ENCODE measurements at places on chromosomes 4 and X.

DNA sequence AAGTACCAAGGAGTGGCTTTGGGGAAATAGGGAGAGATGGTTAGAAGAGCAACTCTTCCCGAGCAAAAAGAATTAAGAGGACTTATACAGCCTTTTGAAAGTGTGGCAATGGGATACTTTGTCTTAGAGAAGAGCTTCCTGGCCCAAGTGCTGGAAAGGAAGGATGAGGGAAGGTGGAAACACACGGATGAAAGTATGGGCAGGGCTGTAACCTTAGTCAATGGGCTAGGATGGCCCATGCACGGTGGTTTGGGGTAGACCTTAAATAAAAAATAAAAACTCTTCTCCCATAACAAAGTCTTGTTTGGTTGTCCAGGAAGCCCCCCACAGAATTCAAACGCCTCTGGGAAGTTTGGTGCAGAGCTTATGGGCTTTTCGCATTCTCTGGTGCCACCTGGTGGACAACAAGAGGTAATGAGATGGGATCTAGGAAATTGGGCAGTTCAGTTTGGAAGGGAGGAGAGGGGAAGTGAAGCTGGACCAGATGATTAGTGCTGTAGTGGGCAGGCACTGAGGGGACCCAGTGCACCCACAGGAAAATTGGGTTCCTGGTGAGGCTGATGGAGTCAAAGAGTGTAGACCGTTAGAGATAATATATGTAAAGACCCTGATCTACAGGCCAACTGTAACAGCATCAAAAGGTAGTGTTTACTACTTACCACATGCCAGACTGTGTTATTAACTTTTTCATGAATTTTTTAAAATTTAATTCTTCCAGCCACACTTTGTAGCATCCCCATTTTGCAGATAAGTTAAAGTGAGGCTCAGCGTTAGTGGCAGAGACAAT, 13.8 kb upstream of the ENOX2 start:
- DNase-seq = peak; percentile 34

DNA sequence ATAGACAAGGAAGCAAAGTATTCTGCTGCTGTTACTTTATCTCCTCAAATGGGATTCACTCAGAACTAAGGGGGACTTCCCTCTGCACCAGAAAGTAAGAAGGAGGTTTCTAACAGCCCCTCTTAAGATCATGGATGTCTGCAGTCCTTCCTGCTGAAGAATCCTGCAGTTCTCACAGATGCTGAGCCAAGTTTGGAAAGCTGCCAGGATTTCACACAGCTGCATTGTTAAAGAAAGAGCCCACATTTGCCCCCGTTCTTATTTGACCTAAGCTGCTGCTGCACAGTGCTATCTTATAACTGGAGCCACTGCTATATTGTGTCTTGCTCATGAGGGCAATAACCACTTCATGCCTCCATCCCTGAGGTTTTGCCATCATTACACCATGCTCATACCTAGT, 81.1 kb downstream of the FAAH2 start:
- DNase-seq = no peak

- no peak for DNase-seq
Measured at GRCh38 chr4:48792348-48793006, 12.4 kb upstream of the FRYL start.

- DNase-seq = no peak
Measured at GRCh38 chrX:133402042-133402453, 13.2 kb downstream of the GPC4 start.

- no peak for DNase-seq
Measured at GRCh38 chr4:121449416-121449815, 68.6 kb upstream of the QRFPR start.

DNA sequence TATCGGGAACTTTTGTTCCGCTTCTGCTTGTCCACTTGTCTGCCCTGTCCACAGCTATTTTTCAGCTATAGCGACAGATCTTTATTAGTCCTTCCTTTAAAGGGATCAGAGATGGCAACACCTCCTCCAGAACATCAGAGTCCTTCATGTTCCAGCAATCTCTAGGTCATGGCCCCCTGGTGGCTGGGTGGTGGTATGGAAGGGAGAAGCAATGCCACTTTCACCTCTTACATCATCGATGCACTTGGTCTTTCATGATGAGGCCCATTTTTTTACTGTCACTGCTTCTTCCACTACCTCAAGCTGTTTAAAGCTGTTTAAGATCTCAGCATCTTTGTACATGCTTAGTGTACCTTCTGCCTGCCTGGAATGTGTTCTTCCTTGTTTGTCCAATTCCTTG, 106.7 kb downstream of the ARHGAP6 start:
- DNase-seq = no peak

DNA sequence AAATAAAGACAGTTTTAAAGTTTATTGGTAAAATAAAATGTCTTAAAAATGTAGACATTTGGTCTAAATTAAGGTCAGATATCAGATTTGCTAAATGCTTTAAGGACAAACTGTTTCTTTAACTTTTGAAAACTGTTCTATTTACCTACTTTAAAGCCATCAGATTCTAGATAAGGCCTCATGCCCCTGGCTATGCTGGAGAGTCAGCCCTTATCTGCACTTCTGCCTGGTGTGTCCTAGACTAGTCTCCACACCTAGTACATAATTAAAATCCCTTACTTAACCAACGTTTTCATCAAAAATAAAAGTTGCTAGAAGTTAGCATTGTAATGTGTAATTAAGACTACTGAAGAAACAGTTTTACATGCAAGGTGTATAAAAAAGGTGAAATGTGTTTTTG, 25.6 kb downstream of the HSD17B11 start:
- DNase-seq = no peak

GRCh38 chr4:153419029-153419428, 47.1 kb upstream of the TMEM131L start:
- no peak for DNase-seq

- DNase-seq = peak; percentile 20
Measured at GRCh38 chrX:84339507-84340364, 151.7 kb upstream of the RPS6KA6 start.

DNA sequence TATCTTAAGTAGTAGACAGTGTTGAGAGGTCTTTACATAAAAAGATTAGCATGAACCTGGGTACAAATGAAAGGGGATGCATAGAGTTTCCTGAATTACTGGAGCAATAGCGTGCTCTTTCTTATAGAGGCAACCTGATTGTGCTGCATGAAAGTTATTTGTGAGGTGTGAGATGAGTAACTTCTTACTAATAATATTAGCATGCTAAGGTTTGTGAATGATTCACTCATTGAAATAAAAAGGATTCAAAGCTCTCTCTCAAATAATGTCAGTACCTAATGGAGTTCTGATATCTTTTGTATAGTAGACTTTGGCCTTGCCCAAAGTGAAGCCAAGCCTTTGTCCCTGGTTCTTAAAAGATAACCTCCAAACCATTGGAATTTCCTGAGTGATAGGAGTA, 131.0 kb upstream of the CXXC4 start:
- no peak for DNase-seq

DNA sequence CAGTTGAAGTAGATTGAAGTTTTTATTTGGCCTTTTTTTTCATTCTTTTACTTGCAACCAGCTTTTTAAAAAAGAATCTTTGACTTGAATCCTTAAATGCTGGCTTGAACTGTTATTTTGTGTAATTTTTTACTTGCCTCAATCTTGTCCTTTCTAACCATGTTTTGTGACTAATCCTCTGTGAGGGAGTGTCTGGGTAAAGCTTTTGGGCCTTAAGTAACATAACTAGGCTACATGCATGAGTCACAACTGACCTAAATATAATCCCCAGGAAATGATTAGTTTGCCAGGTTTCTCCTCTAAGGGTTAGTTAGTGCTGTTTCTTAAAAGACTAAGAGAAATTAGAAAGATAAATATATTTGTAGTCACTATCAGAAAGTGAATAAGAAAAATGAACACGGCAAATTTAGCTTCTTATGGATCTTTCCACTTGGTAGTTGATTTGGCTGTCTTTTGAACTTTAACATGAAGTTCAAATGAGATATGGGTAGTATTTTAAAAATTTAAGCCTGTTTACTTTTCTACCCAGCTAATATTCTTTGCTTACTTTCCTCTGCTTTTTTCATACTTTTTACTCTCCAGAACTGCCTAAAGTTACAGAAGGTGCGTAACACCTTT, 13.0 kb downstream of the EXOC1 start:
- no peak for DNase-seq

DNA sequence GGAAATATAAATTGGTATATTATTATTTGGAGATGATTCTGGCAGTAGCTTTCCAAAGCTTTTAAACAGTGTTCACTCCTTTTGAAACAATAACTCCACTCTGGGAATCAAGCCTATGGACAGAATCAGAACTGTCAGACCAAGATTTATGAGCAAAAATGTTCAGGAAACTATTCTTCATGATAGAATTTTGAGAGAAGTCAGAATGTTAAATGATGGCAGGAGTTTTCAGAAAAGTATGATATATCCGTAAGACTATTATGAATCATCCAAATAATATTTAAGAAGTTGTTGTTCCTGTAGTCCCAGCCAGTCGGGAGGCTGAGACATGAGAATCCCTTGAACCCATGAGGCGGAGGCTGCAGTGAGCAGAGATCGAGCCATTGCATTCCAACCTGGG, 50.5 kb upstream of the ADGRG2 start:
- no peak for DNase-seq

GRCh38 chr4:17288151-17288550, 223.7 kb downstream of the QDPR start:
- no peak for DNase-seq

- DNase-seq = no peak
Measured at GRCh38 chrX:64792598-64793337, 183.5 kb downstream of the ZC4H2 start.

GRCh38 chr4:48585401-48585800, 95.3 kb downstream of the ZAR1 start:
- no peak for DNase-seq

DNA sequence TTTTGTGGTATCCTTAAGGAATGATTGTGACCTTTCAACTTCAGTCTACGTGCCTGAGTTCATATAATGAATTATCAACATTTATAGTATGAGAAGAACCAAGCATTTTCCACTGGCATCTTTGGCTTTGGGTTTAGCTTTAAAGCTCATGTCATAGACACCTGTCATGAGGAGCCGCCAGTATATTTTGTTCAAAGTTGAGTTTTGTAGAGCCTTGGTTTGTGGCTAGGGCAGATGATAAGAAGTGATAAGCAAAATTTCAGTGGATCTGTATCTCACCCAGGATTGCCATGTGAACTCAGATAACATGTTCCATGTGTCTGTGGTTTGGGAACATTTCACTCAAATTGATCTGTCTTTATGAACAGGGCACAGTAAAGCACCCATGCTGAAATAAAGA, 873.2 kb downstream of the STPG2 start:
- no peak for DNase-seq

- DNase-seq = no peak
Measured at GRCh38 chr4:37710491-37710890, 24.3 kb upstream of the RELL1 start.

- DNase-seq = no peak
Measured at GRCh38 chr4:85756938-85757337, 282.0 kb downstream of the ARHGAP24 start.

GRCh38 chr4:88963817-88964216, 93.2 kb downstream of the FAM13A start:
- DNase-seq = no peak

GRCh38 chr4:149572716-149573115, 242.9 kb downstream of the IQCM start:
- no peak for DNase-seq

DNA sequence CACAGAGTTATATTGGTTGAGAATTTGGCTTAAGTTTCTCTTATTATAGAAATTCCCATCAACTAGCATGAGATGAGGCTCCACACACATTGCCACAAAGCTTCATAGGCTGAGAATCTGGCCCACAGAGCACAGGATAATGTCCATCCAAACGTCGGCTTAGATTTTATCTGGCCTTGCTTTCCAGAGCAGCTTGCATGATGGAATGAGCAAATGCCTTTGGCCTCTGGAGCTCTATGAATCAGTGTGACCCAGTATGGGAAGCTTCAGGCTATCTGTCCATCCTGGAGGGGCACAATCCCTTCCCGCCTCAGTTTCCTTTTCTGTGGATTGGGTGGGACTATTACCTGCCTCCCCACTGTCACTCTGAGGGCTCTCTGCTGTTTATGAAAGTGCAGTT, 131.5 kb upstream of the NDP start:
- DNase-seq = no peak

DNA sequence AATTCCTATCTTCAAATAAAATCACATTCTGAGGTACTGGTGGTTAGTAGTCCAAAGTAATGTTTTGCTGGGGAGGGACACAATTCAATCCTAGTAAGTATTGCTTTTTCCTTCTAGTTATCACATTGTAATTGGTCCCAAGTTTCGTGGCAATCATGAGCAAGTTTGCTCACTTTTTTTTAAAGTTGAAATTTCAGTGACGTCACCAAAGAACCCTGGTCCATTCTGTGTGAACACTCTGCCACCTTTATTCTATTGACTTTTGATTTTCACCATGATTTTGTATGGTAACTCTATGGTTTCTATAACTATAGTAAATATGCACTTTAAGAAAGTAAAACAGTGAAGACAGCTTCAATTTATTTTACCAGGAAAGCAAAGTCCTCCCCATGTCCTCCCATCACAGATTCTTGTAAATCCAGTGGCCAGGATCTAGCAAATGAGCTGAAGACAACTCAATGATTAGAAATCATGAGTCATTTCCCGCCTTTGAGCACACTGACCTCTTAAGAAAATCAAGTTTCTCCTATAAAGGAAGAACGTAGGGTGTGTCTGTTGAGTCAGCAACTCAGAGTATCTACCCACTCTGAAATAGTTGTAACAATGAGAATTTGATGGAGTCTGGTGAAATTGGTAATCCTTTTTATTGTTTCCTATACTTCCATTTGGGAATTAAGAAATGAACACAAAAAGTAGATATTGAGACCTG, 1306.6 kb upstream of the PABPC4L start:
- DNase-seq = no peak

DNA sequence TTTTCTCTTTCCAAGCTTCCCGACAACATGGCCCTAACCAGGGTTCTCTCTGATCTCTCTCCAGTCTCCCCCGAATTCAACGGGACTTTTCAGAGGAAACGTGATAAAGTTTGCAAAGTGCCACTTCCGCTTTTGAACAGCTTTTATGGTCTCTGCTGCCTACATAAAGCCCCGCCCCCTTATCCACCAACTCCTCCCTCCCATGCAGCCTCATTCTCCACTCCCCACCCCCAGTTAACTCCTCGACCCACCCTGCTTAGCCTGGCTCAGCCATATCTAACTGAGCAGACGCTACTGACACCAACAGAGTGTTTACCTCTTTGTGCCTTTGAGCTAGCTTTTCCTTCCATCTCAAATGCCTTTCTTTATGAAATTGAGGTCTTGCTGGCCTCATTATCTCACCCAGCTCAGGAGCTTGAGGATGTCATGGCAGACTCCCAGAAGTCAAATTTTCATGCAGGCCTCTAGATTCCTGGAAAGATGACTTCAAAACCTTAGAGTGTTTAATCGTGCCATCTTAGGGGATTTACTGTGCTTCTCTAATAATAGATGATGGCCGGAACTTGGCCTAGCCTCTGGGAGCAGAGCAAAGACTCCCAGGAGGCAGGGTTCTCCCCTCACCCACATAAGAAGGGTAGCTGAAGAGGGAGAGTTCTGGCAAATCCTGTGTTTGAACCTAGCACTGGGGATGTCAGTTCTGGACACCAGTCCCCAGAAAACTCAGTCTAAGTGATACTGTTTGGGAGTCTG, 606.0 kb downstream of the BCOR start:
- no peak for DNase-seq

- DNase-seq = no peak
Measured at GRCh38 chr4:163558539-163559044, 64.1 kb downstream of the TMA16 start.

- DNase-seq = no peak
Measured at GRCh38 chr4:32462944-32463343, 1742.8 kb downstream of the PCDH7 start.
